Mammary microvascular endothelial cell (primary cell): ENCODE measurements at places on chromosomes 16 and 17. TPM values are rescaled to one million over a fixed set of nuclear protein-coding genes. Genes with fewer than 3 reads are reported as not detected.

CDH15 gene
- total RNA-seq, result not detected in 2 replicates

CDYL2 gene
- 20.1 and 20.5 TPM in 2 replicates for total RNA-seq

TEX19 gene
- total RNA-seq, result not detected in 2 replicates

SLC16A13 gene
- total RNA-seq, result 5.2 and 5.7 TPM in 2 replicates

KIF2B gene
- not detected in 2 replicates for total RNA-seq

ALOX15B gene
- total RNA-seq, result not detected in 2 replicates

MYCBPAP gene
- 0.67 and 2.3 TPM in 2 replicates for total RNA-seq
